ENCODE measurements at places on chromosomes 4 and X.

DNA sequence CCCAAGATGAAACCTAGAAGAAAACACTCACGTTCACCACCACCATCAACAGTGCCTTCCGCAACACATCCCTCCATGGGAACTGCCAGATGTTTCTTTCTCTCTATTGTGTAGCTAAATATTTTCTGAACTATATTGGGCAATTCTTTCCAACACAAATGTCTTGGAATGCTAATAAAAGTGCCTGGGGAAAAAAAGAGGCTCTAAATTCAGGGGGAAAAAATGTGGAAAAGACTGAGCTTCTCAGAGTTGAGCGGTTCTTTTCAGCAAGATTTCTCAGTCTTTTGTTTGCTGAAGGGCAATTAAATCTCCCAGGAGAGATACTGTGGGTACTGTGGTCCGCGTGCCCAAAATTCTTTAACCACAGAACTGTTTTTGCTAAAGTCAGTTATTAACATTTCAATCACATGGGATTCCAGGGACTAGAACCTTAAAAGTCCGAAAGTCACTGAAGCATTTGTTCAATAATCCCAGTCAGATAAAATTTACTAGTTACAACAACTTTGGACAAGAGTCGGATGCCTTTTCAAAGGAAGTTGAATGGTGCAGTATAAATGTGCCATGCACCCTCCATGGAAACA lies 51.9 kb upstream of the DHRSX start:
- DNase-seq = no peak

DNA sequence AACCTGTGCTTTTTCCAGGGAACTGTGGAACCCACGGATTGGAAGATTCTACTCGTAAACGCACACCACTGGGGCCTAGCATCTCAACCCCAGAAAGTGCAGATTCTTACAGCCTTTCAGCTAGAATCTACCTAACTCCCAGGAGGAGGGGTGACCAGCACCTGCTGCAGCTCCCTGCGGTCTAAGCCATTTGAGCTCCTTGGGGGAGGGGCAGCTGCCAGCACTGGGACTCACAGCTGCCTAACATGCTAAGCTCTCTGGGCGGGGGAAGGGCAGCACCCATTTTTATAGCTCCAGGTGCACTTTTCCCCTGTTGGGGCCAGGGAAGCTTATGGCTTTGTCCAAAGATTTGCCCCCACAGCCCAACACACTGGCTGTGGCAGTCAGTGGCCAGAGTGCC lies 595.7 kb upstream of the EPHA5 start:
- DNase-seq = no peak

GRCh38 chr4:118867311-118868067 lies 21.2 kb upstream of the SYNPO2 start:
- no peak for DNase-seq

DNA sequence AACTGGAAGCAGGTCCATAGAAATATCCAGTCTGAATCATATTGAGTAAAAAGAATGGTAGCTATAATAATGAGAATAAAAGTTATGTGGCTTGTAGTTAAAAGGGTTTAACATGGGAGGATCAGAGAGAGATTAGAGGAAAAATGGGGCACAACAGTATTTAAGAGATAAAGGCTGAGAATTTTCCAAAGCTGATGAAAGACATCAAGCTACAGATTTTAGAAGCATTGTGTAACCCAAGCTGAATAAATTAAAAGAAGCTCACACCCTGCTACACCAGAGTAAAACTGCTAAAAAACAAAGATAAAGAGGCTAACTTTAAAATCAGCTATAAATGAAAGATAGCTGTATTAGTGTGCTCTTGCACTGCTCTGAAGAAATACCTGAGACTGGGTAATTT lies 94.2 kb downstream of the AASDH start:
- DNase-seq = no peak

- no peak for DNase-seq
Observed at GRCh38 chr4:183094393-183095198, 4.5 kb upstream of the WWC2 start.

DNA sequence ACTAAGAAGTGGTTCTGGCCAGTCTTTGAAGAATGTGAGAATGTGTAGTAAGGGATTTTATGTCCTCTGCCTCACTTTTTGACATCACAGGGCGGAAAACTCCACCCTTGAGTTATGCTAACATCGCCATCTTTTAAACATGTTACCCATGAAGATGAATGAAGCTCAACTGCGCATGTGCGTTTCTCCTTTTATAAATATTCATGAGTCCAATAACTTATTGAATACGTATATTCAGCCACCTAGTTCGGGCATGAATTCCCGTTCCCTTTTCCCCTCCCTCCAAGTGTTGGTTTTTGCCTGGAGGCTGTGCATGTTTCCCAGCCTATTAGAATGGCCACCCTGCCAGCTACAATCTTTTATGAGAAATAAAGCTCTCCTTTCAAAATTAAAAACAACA lies 51.7 kb upstream of the STPG2 start:
- no peak for DNase-seq

DNA sequence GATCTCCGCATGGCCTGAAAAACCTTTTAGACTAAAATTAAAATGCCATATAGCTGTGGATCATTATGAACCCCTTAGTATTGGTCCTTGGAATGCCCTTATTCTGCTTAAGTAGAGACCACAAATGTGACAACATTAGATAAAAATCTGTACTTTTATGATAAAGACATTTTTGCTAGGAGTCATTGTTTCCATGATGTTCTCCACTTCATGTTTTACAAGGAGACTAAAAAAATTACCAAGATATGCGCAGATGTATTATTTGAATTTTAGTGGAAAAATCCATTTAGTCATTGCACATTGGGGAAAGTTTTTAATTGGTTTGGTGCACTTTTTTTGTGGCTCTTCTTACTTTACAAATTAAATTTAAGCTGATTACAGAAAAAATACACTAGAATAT lies 85.1 kb upstream of the HPRT1 start:
- DNase-seq = no peak

DNA sequence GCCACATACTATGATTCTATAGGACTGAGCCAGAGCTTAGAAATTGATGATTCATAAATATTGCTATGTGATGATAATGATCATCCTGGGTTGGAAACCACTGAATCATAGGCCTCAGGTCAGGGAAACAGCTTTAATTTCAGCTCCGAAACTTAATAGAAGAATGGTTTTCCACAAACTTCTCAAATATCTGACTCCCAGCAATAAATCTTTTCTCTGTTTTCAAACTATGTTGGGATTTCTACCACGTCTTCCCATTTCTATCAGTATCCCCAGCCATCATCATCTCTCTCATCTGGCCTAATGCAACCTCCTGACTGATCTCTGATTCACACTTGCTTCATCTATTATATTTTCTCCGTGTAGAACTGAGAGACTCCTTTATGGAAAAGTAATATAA lies 521.8 kb upstream of the AGA start:
- no peak for DNase-seq

DNA sequence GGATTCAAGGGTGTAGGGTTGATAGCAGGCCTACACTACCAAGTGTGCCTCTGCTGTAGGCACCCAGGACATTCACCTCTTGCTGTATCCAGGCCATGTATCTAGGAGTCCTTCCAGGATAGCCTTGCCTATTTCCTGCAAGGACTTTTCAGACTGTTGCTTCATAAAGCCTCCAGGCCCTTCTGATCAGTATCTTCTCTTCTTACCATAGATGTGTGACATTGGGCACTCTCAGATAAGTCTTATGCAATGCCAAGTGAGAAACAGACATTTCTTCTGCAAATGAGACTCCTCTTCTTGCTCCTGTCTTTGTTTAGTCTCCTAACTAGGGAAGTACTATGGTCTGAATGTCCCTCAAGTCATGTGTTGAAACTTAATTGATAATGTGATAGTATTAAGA lies 386.8 kb downstream of the ANKRD50 start:
- DNase-seq = no peak

DNA sequence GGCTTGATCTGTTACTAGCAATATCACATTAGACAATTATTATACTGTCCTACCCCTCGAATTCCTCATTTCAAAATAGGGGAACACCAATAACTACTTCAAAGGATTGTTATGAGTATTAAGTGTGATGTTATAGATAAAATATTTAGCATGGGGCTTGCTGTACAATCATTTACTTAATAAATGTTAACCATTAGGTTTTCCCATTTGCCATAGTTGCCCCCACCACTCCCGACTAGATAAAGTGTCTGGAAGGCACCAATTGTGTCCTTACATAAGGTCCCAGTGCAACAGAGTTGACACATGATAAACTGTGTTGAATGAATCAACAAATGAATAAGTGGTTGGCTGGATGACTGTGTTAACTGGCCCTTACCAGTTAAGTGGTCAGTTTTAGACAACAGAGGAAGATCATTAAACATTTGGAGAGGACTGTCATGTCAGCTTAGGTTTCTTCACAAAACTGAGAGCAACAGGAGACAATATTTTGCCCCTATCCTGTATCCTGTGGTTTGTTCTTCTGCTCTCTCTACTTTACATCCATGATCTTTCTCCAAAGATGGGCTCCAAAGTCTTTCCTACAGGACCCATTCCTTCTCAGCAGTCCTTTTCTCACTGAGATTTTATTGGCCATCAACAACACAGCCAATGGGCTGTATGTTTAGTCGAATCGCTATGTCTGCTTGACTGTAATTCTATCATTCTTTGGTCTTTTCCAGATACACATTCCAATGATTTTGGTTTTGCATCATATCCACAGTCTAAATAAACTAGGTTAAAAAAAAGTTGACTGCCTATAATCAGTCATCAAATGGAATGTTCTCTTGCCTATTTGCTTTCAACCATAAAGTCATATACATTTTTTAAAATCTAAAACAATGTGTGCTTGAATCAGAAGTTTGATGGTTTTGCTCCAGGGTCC lies 74.4 kb downstream of the RNF150 start:
- DNase-seq = no peak

GRCh38 chr4:171478181-171478580 lies 335.0 kb upstream of the GALNTL6 start:
- no peak for DNase-seq

DNA sequence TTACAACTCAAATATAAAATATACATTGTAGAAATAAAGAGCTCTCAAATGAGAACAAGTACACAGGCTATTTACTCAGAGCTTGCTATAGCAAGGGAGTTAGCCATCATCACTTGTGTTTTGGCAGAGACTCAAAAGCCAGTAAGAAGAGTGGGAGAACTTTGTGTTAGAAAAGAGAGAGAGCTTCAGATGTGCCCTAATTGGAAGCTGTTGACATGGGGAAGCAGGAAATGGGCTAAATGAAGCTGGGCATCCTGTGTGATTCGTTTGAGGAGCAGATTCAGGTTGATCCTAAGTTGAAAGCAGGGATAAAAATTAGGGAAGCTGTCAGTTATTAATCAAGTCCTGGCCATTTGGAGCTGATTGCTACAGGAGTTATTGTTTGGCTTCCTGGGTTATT lies 207.4 kb upstream of the MAOA start:
- DNase-seq = no peak

GRCh38 chr4:59676389-59676788 lies 1523.7 kb upstream of the ADGRL3 start:
- DNase-seq = no peak
